ENCODE measurements at places on chromosomes 3 and 15.

DNA sequence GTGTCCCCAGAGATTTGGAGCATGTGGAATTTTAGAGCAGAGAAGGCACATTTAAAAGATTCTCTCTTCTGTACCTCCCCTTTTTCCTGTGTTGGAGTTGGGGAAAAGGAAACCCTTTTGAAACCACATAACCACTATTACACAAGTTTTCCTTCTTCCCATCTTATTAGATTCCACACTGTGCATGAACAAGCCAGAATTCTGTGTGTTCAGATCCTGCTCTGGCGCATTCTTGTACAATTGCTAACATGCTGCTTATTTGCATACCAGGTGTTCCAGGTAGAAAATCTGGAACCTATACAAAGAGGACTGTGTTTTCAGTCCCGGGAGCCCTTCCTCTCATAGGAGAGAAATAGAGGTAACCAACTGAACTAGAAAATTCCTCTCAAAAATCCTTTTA, 2.6 kb upstream of the CIB2 start:
- H3K27me3 ChIP-seq = no peaks in the 10 kb centered on the region
- no peak for DNase-seq
- H3K4me1 ChIP-seq = peaks cover 26% of the 10 kb centered on the region

GRCh38 chr3:105715372-105715771, 153.4 kb downstream of the CBLB start:
- no peak overlapping the region for H3K4me3 ChIP-seq
- no peaks in the 10 kb centered on the region for H3K4me1 ChIP-seq
- DNase-seq = no peak
- H3K36me3 ChIP-seq = no peaks in the 10 kb centered on the region
- no peaks in the 10 kb centered on the region for H3K27me3 ChIP-seq
- H3K27ac ChIP-seq = no peak overlapping the region

DNA sequence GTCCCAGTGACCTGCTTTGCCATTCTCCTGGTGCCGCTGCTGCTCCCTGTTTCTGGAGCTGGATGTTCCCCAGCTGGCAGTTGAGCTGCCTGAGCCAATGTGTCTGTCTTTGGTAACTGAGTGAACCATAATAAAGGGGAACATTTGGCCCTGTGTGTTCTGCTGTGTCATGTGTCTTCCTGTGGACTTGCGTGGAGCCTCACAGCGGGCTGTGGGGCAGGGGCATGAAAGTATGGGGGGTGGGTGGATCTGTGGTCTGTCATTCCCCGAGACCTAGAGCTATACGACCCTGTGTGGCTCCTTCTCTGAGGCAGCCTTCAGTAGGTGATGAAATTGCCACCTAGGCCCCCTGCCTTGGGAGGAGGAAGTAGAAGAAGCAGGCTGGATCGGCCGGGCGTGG, 2.0 kb upstream of the PPCDC start:
- H3K27me3 ChIP-seq = no peaks in the 10 kb centered on the region
- H3K4me3 ChIP-seq = no peak overlapping the region
- H3K27ac ChIP-seq = no peak overlapping the region
- DNase-seq = no peak
- peaks cover 8% of the 10 kb centered on the region for H3K4me1 ChIP-seq
- H3K36me3 ChIP-seq = peaks cover 50% of the 10 kb centered on the region

DNA sequence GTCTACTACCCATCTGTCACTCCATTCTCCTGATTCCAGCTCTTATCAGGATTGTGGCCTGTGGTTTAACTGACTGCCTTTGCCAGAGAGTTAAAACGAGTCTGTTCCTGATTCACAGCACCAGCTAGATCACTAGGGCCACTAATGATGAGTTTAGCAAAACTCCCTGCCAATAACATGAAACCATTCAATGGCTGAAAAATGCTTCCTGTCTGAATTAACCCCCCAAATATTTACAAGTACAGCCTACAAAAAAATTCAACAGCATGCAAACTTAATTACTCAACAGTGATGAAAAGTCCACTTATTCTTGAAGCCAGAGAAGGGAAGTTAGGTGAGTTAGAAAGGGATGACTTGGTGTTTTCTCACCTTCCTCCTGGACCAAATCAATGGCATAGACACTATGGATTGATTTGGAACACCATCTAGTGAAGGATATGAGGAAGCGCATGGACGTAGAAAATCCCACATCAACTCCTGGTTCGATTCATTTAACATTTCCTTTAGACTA, 141.4 kb downstream of the TGFBR2 start:
- no peak for DNase-seq
- no peaks in the 10 kb centered on the region for H3K36me3 ChIP-seq
- no peaks in the 10 kb centered on the region for H3K27me3 ChIP-seq
- no peak overlapping the region for H3K4me3 ChIP-seq

DNA sequence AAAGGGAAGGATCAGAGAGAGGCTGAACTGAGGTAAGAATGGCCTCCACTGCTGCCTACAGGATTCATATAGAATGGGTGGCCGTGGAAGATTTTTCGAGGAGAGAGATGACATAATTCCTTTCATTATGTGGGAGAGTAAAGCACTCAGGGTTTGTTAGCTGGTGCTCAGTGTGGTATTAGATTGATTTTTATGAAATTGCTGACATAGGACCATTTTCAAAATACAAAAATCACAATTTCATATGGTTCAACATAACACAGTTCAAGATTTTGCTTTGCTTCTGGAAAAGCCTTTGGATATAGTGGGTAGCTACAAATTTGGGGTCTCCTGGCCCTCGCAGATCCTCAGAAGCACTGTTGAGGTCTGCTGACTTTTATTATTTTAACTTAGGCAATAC, 95.4 kb downstream of the KCNAB1 start:
- no peak for DNase-seq
- no peaks in the 10 kb centered on the region for H3K27me3 ChIP-seq
- H3K4me3 ChIP-seq = no peak overlapping the region

GRCh38 chr3:24521420-24522145, 26.9 kb upstream of the THRB start:
- H3K27ac ChIP-seq = peak overlapping the region; percentile 12
- no peak for DNase-seq
- peak overlapping the region; percentile 51 for H3K4me3 ChIP-seq
- H3K36me3 ChIP-seq = no peaks in the 10 kb centered on the region
- H3K27me3 ChIP-seq = peaks cover 29% of the 10 kb centered on the region
- H3K4me1 ChIP-seq = peaks cover 12% of the 10 kb centered on the region

- no peaks in the 10 kb centered on the region for H3K27me3 ChIP-seq
- H3K27ac ChIP-seq = no peak overlapping the region
- no peaks in the 10 kb centered on the region for H3K4me1 ChIP-seq
- no peak for DNase-seq
- no peak overlapping the region for H3K4me3 ChIP-seq
Observed at GRCh38 chr15:82871832-82872484, 62.5 kb downstream of the WHAMM start.

DNA sequence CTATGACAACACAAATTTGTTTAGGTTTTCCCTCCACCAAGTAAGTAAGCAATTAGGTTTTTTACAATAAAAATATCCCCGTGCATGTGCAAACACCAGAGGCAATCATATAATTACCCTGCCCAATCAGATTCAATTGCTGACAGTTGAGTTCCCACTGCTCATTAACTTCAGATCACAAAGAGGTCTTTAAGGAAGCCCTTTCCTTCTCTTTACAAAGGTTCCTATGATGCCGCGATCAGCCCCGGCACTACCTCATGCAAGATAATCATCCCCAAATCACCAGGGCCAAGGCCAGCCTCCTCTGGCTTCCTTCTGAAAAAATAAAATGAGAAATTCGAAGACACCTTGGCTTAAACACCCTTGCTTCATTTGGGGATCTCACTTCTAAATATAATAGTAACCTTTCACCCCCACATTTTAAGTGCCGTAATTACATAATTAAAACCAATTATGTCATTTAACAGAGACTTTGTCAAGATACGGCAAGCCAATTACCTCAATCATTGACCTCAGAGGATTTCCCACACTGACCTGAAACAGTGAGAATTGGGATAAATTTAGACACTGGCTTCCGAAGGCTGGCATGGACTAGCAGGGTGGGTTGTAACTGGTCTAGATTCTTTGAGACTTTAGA, 121.3 kb upstream of the WNT5A start:
- H3K4me1 ChIP-seq = peaks cover 6% of the 10 kb centered on the region
- no peak for DNase-seq
- no peaks in the 10 kb centered on the region for H3K27me3 ChIP-seq
- H3K36me3 ChIP-seq = no peaks in the 10 kb centered on the region
- no peak overlapping the region for H3K27ac ChIP-seq
- no peak overlapping the region for H3K4me3 ChIP-seq

DNA sequence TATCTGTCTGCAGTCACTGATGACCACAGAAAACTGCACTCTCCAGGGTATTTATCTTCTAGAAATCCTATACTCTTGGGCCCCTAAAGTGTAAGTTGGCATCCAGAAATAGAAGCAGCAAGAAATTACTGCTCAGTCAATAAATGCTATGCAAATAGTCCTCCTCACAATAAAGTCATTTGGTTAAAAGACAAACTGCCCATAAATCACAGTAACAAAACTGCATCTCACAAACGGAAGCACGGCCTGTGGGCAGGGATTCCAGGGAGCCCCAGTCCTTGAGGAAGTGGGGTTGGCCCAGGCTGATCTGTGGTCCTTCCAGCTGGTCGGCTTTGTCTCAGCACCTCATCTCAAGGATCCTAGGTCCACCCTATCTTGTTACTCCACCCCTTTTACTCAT, 29.7 kb upstream of the SPATA12 start:
- DNase-seq = no peak
- no peak overlapping the region for H3K4me3 ChIP-seq
- H3K27ac ChIP-seq = no peak overlapping the region
- H3K27me3 ChIP-seq = no peaks in the 10 kb centered on the region
